ENCODE measurements at places on chromosomes 5 and 9.
A peak's percentile ranks its signal among the peaks of the same experiment; 100 is the strongest.

DNA sequence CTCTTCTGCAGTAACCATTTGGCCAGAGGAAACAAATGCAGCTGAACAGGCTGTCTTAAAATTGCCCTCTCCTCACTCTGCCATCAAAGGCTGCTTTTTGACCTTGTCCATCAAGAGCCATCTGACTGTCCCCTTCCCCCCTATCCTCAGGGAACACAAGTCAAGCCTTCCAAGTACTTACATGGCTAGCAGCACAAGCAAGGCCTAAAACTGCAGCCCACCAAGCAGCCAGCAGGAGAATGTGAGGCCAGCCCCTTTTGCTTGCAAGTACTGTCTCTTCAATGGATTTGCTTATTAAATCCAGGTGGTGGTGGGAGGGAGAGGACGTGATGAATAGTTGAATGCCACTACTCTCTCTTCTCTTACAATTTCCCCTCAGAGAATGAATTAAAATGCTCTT lies 83.5 kb downstream of the HTR1A start:
- DNase-seq: no peak

DNA sequence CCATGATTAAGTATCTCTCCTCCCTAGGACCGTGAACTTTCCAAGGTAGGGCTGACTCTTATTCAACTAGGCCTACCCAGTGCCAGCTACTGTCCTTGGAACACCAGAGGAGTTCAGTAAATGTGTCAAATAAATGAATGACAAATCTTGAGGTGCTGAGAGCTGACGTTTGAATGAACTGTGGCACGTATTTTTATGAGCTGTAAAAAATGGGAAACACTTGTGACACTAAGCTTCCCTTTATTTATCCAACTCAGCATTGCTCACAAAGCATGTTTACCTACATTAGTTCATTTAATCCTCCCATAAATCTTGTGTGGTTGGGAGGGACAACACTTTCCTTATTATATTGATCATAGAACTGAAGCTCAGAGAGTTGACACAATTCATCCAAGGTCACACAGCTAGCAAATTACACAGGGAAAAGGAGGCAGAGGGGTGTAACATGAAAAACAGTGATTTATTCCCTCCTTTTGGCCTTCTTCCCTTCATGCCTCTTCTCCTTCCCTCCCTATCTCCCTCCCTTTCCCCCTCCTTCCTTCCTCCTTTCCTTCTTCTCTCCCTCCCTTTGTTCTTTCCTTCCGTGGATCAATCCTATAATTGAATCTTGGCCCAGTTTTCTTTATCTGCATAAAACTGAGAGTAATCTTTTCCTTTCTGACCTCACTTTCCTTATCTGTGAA lies 412.6 kb downstream of the DMRT2 start:
- DNase-seq: no peak

DNA sequence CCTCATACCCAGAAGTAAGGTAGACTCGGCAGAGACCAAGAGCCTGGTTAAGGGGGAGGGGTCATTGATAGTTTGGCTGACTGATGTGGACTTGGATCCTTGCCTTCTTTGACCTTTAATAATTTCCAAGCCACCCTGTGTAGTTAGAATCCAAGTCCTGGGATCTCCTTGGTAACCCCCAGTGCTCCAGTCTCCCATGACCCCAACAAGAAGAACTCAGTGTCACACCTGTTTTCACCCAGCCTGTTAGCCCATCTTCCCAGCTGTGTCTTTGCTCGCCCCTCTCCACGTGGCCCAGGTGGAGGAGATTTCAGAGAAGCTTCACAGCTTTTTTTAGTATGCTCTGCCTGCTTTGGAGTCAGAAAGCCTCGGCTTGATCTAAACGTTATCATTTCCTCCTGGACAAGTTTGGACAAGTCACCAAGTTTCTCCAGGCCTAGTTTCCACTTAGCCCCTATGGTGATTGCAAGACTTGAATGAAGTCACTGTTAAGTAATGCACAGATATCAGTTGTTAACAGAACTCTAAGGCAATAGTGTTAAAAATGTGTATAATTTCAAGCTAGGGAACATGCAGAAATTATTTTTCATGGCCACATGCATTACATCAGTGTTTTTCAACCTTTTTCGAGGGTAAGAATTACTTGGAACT lies 170.0 kb downstream of the TMEM38B start:
- DNase-seq: no peak

DNA sequence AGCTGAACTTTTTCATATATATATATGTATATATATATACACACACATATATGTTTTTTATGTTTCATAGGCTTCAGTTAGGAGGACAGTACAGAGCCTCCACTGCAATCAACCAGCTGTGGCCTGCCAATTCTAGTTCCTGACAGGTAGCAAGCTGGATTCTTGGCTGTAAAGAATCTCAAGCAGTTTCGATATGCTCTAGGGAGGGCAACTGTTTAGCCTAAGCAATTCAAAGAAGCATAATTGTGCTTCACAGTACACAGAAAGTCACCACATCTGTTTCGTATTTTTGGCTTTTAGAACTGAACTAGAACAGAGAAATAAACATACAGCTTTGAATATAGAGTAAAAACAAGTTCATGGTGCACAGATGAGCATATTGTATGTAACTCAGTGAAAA lies 152.4 kb upstream of the ARRDC3 start:
- no peak for DNase-seq

GRCh38 chr5:390623-391491 lies 52.1 kb upstream of the EXOC3 start:
- DNase-seq: no peak

DNA sequence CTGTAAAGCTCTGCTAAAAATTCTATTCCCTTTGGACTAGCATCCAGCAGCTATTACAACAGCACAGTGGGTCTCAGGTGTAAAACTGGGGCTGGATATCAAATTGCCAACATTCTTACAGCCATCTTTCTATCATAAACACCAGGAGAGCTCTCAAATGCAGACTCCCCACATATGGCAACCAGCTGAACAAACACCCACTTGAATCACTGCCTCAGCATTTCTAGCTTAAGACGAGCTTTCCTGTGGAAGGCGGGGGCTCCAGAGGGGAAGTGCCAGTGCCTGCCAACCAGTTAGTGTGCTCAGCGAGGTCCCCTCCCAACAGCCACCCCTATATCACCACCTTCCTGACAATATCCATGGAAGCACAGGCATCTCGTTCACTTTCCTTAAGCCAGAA lies 62.2 kb downstream of the IPPK start:
- DNase-seq: no peak

DNA sequence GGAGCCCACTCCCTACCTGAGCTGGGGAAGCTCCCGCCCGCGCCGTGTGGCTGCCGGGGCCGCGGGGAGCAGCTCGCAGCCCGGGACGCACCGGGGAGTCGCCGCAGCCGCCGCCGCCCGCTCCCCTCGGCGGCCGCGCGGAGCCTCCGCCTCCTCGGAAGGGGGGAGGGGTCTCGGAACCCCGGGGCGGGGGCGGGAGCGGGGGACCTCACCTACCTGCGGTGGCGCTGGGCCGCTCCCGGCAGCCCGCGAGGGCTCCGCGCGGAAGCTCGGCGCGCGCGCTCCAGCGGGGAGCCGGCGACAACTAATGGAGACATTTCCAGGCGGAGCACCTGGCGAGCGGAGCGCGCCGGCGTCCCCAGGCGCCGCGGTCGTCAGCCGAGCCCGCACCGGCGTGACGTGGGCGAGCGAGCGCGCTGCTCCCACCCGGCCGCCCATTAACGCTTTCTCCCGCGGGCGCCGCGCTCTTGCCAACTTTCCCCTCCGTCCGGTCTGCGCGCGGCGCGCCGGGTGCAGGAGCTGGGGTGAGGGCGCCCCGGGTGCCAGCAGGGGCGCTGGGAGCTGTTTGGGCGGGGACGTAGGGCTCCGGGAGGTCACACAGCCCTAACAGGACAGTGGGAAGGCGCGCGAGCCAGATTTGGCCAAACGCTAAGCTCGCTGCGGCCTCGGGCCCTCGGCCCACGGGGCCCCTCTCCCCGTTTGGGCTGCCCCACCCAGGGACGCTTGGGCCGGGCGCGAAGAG lies 4.3 kb upstream of the IRX4 start:
- DNase-seq: peak; percentile 35

- DNase-seq: peak; percentile 24
Observed at GRCh38 chr5:112576298-112576925, 157.3 kb upstream of the EPB41L4A start.

DNA sequence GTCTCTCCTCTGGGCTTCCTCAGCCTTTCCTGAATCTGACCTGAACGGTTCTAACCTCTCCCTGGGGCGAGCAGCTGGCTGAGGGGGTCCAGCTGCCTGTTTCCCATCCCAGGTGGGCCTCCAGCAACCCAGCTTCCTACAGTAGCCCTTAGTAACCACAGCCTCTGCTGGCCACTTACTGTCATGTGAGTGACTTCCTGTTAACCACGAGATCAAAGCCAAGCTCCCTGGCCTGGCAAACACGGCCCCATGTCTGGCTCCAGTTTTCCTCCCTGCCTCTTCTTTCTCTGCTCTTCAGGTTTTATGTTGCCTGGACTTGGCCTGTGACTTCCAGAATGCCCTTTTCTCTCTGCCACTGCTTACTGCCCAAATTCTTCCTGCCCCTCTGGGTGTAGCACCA lies 47.2 kb upstream of the DAB2IP start:
- DNase-seq: peak; percentile 35

DNA sequence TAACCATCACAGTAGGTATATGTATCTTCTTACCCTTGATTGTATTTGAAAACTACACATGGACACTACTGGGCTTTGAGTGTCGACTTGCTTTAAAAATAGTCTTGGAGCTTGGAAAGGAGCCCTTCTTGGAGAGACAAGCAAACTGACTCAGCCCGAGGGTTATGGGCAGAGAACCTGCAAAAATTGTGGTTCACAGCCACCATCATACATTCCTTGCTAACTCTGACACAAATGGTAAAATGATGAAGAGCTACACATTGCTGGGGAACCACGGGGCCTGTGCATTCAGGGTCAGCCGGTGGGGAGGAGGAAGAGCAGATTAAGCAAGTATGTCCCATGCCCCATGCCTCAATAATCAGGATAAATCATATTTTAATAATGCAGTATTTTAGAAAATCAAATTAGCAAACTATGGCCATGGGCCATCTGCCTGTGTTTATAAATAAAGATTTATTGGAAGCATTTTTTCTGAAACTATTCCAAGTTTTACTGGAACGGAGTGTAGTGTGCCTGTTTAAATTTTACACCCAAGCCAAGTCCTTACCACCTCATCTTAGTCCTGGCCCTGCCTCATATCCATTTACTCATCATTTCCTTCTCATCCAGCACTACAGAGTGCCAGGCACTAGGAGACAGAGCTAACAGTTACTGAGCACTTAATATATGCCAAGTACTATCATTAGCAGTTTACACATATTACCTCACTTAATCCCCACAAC lies 195.7 kb downstream of the PALM2AKAP2 start:
- DNase-seq: no peak

DNA sequence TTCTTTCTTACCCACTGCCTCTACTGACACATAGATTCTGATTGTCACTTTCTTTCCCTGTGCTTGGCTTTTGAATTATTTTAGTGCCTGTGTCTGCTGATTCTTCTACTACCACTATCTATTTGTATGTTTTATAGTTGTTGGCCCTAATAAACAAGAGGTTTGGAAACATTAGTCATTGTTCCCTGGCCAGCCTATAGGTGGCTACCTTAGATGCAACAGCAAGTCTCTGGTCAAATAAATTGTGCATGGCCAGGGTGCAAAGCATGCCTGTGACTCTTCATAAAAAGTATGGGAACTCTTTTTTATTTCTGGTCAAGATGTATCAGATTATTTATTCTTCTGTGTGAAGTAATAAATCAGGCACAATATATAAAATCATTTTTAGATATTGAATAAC lies 124.4 kb downstream of the PLK2 start:
- no peak for DNase-seq

DNA sequence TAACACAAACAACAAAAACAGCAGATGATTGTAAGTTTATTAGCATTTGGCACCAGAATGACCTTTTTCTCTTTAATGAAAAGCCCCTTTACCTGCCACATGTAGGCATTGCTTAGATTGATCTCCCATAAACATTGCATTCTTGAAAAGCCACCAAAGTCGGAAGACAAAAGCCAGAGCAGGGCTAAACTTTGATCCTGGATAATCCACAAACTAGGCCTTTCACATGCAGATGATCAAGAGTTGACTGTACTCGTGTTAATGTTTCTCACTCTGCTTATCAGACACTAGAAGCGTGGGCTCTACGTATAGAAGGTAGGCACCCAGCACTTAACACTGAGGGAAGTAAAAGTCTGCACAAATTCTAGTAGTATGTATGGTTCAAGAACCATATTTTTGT lies 21.0 kb upstream of the PHF2 start:
- DNase-seq: no peak

DNA sequence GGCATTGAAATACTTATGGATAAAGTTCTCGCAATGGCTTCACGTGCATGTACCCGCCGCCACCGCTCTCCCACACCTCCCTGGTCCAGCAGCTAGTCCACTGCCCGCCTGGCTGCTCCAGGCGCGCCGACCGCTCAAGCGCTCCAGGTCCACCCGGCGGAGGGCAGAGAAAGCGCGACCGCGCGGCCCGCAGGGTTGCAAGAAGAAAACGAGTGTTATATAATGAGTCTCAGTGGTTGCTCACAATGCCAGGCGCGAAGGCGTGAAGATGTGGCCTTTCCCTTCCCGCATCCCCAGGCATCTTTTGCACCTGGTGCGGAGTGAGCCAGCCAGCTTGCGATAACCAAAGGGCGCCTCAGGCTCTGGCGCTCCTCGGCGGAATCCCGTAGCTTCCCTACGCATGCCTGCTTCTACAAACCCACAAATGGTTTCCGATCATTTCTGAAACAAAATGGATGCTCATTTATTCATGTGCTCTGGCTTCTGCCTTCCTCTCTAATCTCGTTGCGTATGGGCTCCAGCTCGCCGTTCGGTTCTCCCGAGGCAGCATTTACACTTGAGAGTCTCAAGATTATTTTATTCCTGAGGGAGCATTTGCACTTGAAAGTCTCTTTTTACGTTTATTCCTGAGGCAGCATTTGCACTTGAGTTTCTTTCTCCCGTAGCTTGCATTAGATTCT lies 25.7 kb downstream of the CDKN2A start:
- DNase-seq: no peak

DNA sequence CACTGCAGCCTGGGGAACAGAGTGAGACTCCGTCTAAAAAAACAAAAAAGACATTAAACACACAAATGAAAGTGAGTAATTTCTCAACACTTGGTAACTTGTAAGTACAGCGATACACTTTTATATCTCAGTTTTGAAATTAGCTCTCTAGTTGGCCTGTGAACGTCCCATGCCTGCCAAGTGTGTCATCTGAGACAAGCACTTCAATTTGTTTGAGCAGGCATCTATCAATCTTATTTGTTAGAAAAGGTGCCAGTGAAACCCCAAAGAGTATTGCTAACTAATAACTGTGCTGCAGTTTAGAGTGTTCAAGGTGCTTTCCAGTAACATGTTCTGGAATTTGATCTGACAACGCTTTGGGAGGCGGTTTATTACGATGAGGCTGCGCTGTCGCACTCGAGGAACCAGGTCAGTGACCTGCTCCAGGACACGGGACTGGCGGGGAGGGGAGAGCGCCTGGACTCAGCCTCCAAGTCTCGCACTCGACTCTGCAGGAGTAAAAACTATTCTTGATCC lies 1.1 kb upstream of the SPIN1 start:
- no peak for DNase-seq

DNA sequence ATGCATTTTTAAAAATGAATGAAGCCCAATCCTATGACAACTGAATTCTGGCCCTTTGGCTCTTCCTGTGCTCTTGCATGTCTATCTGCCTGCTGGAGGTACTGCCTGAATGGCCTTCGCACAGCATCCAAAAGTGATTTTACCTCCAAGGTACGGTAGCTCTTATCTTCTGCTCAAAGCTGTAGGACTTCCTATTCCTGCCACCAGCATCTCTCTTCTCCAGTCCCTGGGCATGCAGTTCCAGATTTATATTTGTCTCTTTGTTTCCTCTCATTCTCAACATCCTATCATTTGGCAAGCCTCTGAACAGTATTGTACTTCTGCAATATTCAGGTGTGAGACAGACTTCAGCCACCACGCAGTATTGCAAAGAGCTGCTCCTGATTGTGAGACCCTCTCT lies 43.7 kb upstream of the SH3GL2 start:
- DNase-seq: no peak
